Foreskin keratinocyte (primary cell): ENCODE measurements at places on chromosomes 2 and 18. TPM values are rescaled to one million over a fixed set of nuclear protein-coding genes. Genes with fewer than 3 reads are reported as not detected.

- DNase-seq = no peak
Measured at GRCh38 chr2:136383167-136383566, 265.2 kb upstream of the CXCR4 start.

- no peak for DNase-seq
Measured at GRCh38 chr2:19835781-19836281, 66.0 kb downstream of the TTC32 start.

Gene ITPRIPL1
- 7.2 and 7.7 TPM in 2 replicates for total RNA-seq

Gene REG1B
- total RNA-seq = not detected in 2 replicates

- DNase-seq = no peak
Measured at GRCh38 chr2:43274055-43274454, 47.6 kb upstream of the ZFP36L2 start.

Gene MDH1B
- 0.48 and 0.56 TPM in 2 replicates for total RNA-seq

DNA sequence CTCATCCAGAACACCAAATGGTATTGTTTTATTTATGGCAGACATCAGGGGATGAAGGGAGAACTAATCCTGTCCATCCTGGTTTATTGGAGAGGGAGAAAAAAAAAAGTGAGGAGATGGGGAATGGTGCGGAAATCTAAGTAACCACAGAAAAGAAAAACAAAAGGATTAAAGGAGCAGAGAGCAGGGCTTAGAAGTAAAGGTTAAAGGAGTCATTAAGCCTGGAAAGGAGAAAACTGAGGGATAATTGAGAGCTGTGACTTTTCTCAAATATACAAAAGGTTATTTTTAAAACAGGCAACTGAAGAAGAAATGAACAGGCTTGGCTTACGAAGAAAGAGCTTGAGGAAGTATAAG is 127.2 kb upstream of the PPP1CB start:
- no peak for DNase-seq

DNA sequence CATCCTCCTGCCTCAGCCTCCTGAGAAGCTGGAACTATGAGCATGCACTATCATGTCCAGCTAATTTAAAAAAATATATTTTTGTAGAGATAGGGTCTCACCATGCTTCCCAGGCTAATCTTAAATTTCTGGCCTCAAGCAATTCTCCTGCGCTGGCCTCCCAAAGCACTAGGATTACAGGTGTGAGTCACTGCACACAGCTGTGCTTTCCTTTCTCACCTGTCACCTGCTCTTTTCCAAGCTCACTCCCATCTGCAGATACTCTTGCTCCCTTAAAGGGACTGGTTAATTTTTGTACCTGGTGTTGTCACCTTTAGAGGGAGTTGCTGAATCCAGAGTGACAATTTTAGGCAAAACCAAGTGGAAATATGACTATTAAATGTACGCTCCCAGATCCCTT is 178.2 kb downstream of the LOXHD1 start:
- peak; percentile 63 for DNase-seq

GRCh38 chr2:3242747-3243369 is 134.8 kb downstream of the EIPR1 start:
- no peak for DNase-seq

DNA sequence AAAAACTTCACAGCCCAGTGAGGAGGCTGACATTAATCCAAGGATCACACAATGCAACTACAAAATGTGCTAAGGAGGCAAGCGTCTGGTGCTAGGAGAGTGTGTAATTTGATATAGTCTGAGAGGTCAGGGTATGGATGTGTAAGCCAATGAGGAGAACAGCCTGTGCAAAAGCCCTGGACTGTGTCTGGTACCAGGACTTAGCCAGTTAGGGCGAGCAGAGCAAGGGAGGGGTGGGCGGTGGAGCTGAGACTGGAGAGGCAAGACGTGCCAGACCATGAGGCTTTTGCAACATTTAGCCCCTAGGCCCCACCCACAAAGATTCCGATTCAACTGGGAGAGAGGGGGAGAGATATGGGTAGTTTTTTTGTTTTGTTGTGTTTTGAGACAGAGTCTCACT is 33.5 kb upstream of the SPRED2 start:
- DNase-seq = no peak

Gene ITGA6
- total RNA-seq = 815 and 842 TPM in 2 replicates

DNA sequence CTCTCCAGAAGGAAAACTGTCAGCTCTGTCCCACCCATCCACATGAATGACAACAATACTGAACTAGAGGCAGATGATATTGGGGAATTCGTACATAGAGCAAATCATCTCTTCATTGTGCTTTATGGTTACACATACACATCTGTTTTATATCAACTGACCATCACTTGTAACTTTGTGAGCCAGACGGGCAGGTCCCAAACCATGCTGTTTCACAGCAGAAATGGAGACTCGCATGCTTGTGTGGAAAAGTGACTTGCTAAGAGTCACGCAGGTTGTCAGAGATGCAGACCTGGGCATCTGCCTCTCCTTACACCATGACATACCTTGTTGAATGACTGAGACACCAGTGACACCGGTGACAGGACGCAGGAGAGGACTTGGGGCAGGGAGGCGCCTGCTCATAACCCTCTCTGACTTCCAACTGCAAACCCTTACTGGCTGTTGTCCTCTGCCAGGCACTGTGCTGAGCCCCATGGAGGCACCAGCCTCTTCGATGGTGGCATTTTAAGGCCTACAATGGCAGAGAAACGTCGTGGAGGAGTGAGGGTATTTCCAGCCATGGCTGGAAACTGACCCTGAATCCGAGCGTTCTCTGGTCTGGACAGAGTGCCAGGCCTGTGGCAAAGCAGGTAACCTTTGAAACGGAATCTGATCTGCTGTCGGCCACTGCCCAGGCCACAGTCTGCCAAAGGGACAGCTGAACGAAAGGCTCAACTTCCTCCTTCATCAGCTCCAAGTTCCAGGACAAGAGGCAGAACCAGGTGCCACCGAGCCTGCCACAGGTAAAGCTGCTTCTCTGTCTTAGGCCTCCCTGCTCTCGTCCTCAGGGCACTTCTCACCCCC is 26.9 kb upstream of the ROCK2 start:
- no peak for DNase-seq

GRCh38 chr2:190459881-190460280 is 51.7 kb downstream of the MFSD6 start:
- no peak for DNase-seq

GRCh38 chr2:52881606-52882005 is 886.0 kb upstream of the CHAC2 start:
- DNase-seq = peak; percentile 7
